RWPE2 (cell line): ENCODE measurements at places on chromosomes 6 and 20.

DNA sequence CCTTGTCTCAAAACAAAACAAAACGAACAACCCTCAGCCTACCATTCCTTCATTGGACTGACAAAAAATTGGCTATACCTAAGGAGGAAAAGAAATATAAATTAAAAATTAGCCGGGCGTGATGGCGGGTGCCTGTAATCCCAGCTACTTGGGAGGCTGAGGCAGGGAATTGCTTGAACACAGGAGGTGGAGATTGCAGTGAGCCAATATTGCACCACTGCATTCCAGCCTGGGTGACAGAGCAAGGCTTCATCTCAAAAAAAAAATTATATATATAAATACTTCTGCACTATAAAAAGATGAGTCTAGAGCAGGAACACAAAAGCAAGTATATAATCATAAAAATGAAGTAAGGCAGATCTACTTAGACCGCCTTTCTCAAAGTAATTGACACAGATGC lies 109.8 kb downstream of the CRYBG1 start:
- no peak overlapping the region for H3K27ac ChIP-seq
- no peaks in the 10 kb centered on the region for H3K36me3 ChIP-seq
- no peak for DNase-seq
- no peak overlapping the region for H3K4me3 ChIP-seq
- H3K27me3 ChIP-seq, result no peaks in the 10 kb centered on the region

- H3K27me3 ChIP-seq, result no peaks in the 10 kb centered on the region
- no peaks in the 10 kb centered on the region for H3K36me3 ChIP-seq
- no peak overlapping the region for H3K27ac ChIP-seq
- H3K4me1 ChIP-seq, result no peaks in the 10 kb centered on the region
Observed at GRCh38 chr6:156809446-156810178, 32.4 kb downstream of the ARID1B start.

DNA sequence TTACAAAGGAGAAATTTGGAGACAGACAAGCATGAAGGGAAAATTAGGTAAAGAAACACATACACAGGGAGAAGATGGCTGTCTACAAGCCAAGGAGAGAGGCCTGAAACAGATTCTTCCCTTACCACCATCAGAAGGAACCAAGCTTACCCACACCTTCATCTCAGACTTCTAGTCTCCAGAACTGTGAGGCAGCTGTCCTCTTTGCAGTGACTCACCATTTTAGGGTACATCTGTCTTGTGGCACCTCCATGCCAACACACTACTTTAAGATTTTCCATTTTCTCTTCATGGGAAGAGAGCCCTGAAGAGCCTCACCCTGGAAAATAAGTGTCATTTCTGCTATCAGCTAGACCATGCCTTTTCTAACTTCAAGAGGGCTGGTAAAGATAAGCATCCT lies 369.3 kb downstream of the FRK start:
- no peaks in the 10 kb centered on the region for H3K36me3 ChIP-seq
- DNase-seq, result no peak
- no peaks in the 10 kb centered on the region for H3K4me1 ChIP-seq

DNA sequence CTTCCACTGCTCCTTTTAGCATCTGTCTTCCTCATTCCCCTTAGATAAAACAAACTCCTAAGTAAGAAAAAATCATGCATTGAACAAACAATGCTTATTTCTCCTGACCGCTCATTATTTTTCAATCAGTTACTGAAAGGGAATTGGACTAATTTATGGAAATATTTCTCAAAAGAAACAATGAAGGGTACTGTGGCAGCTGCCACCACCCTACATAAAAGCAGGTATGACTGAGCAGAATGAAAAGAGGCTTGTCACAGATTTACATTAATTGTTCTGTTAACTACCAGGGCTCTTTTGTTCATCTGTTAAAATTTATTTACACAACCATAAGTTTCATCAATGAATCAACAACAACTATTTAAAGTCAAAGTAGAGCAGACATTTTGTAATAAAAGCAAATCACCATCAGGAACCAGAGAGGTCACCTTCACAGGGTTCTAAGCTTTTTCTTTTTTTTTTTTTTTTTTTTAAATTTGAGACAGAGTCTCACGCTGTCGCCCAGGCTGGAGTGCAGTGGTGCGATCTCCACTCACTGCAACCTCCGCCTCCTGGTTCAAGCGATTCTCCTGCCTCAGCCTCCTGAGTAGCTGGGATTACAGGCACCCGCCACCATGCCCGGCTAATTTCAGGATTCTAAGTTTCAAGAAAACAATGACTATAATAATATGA lies 204.0 kb downstream of the PTPRK start:
- no peak for DNase-seq
- peaks cover 8% of the 10 kb centered on the region; the same call in 1 of the 2 replicates for H3K36me3 ChIP-seq
- no peaks in the 10 kb centered on the region for H3K27me3 ChIP-seq
- no peak overlapping the region for H3K4me3 ChIP-seq

DNA sequence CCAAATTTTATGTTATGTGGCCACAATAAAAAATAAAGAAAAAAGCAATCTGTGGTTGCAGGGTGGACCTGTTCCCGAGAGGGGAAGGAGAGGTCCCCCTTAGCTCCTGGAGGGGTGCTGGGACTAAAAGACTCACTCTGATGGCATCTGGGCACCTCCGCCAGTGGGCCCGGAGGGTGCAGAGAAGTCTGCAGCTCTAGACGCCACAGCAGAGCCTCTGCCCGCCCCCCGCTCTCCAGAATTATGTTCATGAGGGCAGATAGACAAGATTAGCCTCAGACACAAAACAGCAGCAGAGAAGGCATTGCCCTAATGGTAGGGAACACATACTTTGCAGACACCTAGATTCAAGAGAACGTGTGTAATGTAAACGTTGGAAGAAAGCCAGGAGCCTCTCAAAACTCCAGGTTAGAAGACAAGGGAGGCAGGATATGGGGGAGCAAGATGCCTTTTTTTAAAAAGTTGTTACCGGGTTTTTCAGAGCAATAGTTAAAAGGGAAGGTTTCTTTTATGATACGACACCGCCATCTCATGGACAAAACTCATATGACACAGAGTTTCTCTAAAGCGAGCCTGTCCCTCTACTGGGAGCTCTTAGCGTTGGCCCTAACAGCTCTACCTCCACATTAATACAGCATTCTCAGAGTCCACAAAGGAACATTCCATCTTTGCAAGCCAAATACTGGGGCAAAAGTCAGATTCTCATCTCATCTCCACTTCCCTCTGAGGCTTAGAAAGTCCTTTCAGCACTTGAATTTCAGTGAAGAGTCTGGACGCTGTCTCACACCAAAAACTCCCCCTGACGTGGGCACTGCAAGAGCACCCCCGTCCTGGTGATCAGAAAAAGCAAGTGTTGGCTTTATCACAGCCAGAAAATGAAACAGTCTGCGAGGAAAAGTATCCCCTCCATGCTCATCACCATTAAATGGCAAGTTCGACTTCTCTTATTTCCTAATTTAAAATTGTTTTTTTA lies 47.2 kb downstream of the FOXF2 start:
- H3K27ac ChIP-seq, result no peak overlapping the region
- H3K27me3 ChIP-seq, result no peaks in the 10 kb centered on the region
- no peaks in the 10 kb centered on the region for H3K4me1 ChIP-seq
- no peak for DNase-seq

DNA sequence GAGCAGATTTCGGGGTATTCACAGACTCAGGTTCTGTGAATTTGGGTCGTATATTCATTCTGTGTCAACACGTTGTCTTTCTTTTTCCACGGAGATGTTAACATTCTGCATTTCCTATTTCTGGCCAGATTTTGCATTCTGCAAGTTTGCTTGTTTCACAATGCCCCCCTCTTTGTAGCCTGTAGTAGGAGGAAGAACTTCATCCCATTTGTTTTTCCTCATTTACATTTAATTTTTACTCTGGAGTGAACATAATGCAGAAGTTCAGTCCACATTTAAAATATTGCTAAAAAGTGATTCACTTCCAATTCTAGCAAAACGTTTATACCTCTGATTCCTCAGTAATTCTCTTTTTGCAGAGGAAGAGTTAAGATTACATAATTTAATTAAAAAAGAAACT lies 12.9 kb downstream of the TAGAP start:
- no peak overlapping the region for H3K4me3 ChIP-seq
- no peaks in the 10 kb centered on the region for H3K36me3 ChIP-seq
- no peaks in the 10 kb centered on the region for H3K4me1 ChIP-seq
- no peak for DNase-seq

- H3K36me3 ChIP-seq, result no peaks in the 10 kb centered on the region
- H3K27me3 ChIP-seq, result no peaks in the 10 kb centered on the region
- H3K4me3 ChIP-seq, result no peak overlapping the region
- H3K4me1 ChIP-seq, result no peaks in the 10 kb centered on the region
- no peak overlapping the region for H3K27ac ChIP-seq
Observed at GRCh38 chr6:144220031-144220790, 64.9 kb upstream of the UTRN start.

DNA sequence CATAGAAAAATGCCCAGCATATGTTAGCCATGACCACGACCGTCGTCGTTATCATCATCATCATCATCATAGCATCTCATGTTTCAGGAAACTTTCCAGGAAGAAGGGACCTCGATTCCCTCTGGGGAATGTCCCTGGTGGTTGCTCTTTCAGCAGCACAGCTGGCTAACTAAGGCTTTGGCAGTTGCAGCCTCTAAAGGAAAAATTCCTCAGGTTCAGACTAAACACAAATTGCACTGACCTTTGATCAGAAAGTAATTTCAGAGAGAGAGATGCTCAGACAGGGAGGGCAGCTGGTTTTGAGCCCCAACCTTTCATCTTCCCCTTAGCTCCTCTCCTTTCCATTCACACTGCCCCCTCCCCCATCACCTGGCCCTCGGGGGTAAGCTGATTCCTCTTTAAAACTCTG lies 5.6 kb upstream of the CFB start:
- no peaks in the 10 kb centered on the region for H3K36me3 ChIP-seq
- H3K4me3 ChIP-seq, result no peak overlapping the region
- no peak for DNase-seq
- H3K27ac ChIP-seq, result no peak overlapping the region
- H3K27me3 ChIP-seq, result no peaks in the 10 kb centered on the region
